Right lung (tissue), 10 donors: ENCODE measurements at places on chromosomes 13 and 19.

DNA sequence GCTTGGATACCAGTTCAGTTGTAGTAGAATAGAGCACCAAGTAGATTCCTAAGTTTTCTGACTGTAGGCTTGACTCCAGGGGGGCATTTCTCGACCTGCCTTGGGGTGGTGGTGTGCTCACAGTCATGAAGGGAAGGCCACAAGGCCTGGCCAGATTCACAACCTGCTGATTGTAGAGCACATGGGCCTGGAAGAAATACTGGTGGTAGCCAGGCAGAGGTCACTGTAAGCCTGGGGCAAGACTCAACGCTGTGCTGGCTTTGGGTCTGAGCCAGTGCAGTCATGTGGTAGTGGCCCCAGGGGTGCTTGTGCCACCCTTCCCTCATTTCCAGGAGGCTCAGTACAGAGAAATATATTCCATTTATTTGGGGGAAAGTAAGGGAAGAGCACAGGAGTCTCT is 832.3 kb upstream of the SLC10A2 start:
- no peak for DNase-seq

GRCh38 chr13:62014299-62014698 is 598.6 kb upstream of the PCDH20 start:
- DNase-seq = peak; percentile 42

DNA sequence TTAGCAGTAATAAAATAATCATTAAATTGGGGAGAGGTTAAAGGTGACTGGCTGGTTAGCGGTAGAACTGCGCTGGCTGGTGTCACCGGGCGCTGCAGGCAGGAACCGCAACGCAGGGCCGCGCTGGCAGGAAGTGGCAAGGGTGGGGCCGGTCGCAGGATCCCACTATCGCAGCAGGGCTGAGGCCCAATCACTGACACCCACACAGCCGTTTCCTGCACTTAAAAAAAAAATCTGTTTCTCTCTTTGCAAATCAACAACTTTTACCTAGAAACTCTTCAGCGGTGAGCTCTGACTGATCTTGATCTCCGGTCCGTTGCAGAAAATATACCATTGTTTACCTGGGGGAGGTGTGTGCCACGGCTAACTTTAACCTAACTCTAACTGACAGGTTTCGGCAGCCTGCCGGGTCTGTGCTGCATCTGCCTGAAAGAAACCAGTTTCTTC is 46.9 kb downstream of the KLF2 start:
- no peak for DNase-seq

- DNase-seq = no peak
These were observed 48.3 kb upstream of the TEX29 start for GRCh38 chr13:111272117-111272516.

- peak; percentile 30 for DNase-seq
These were observed at the start of gene F2RL3 for GRCh38 chr19:16888629-16889365. TSS of gene F2RL3 (plus strand) at chr19:16888999. CDS start at chr19:16889190, 191 bp downstream.

DNA sequence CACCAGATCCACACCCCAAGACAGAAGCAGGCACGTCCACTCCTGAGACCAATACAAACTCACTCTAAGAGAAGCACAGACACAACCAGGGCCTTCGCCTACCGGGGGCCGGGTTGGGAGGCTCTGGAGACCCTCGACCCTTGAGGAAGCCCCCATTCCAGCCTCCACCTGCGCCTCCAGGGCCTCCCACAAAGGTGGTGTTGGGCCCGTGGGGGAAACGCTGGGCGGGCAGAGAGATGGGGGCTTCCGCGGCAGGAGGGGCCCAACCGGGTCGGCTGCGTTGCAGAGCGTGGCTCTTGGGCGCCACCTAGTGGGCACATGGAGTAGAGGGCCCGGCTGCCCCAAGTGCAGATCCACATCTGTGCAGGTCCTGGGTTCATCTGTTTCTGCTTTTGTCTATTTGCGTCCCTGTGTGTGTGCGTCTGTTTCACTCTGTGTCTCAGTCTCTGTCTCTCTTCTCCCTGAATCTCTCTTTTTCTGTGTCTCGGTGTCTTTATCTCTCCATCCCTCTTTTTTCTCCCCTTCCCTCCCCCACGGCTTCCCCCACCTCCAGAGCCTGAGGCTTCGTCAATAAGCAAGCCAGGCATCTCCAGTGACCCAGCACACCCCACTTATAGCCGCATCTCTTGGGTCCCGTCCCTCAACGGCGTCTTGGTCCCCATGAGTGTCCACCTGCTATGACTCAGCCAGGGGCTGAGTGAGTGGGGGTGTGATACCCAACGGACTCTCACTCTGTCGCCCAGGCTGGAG is 10.5 kb upstream of the TINCR start:
- peak; percentile 64 for DNase-seq

DNA sequence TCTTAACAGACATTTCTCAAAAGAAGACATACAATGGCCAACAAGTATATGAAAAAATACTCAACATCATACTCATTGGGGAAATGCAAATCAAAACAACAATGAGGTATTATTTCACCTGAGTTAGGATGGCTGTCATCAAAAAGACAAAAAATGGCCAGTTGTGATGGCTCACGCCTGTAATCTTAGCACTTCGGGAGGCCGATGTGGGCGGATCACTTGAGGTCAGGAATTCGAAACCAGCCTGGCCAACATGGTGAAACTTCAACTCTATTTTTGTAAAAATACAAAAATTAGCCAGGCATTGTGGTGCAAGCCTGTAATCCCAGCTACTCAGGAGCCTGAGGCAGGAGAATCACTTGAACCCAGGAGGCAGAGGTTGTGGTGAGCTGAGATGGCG is 22.0 kb downstream of the CEACAM16 start:
- no peak for DNase-seq

- DNase-seq = no peak
These were observed 16.1 kb downstream of the ZSWIM9 start for GRCh38 chr19:48186541-48186991.

DNA sequence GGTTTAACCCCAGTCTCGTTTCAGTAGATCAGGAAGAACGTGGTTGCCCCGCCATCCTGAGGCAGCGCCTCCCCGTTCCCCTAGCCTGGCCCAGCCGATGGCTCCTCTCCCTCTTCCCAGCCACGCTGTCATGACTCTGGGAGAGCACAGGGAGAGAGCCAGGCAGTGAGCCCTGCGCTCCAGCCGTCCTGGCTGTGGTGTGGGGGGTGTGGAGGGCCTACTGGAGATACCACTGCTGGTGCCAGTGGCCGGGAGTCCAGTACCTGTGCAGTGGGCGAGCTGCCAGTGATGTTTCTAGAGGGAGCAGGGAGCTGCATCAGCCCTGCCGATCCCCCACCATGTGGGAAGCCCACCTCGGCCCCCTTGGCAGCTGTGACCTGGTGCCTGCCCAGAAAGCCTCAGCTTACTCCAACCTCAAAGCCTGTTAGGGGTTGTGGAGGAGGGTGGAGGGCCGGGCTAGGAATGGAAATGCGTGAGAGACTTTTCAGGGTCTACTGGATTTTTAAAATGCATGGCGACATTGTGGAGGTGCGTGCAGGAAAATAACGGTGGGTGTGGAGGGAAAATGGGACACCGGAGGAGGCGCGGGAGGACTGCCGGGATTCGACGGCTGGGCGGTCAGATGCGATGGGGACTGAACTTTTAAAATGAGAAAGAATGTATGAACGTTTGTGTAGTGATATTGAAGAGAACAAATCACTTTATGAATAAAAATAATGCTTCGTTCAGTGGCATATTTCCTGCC is 4.9 kb downstream of the TEX29 start:
- no peak for DNase-seq

- DNase-seq = no peak
These were observed 107.2 kb downstream of the KCNRG start for GRCh38 chr13:50122455-50122854.

- no peak for DNase-seq
These were observed 1.5 kb downstream of the SIGLEC8 start for GRCh38 chr19:51456541-51457290.

- DNase-seq = no peak
These were observed 90.4 kb downstream of the PTPRS start for GRCh38 chr19:5250127-5250659.

DNA sequence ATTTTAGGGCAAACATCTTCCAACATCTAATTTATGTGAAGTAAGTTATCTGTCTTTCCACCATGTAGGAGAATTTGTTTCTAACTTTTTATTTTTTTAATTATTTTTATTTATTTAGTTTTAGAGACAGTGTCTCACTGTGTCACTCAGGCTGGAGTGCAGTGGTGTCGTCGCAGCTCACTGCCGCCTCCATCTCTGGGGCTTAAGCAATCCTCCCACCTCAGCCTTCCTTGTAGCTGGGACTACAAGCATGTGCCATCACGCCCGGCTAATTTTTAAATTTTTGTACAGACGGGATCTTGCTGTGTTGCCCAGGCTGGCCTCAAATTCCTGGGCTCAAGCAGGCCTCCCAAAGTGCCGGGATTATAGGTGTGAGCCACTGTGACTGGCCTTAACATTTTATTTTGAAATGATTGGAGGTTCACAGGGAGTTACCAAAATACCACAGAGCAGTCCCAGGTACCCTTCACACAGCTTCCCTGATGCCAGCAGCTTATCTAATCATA is 58.8 kb downstream of the CELF5 start:
- DNase-seq = no peak

GRCh38 chr13:113997845-113998751 is 24.2 kb upstream of the C13orf46 start:
- peak; percentile 56 for DNase-seq

DNA sequence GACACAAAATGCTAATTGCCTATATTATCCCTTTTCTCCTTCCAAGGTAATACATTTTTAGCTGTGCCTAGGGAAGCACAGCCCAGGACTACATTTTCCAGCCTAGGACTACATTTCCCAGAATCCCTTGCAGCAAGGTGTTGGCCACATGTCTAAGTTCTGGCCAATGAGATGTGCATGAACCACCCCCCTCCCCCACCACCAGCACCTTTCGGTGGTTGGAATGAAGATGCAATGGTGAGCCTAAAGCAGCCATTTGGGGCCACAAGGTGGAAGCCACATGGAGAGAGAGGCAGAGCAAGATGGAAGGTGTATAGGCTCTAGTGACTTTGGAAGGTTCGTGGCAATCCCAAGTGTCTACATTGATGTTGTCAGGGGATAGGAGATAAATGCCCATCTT is 16.2 kb downstream of the UNC13A start:
- no peak for DNase-seq

DNA sequence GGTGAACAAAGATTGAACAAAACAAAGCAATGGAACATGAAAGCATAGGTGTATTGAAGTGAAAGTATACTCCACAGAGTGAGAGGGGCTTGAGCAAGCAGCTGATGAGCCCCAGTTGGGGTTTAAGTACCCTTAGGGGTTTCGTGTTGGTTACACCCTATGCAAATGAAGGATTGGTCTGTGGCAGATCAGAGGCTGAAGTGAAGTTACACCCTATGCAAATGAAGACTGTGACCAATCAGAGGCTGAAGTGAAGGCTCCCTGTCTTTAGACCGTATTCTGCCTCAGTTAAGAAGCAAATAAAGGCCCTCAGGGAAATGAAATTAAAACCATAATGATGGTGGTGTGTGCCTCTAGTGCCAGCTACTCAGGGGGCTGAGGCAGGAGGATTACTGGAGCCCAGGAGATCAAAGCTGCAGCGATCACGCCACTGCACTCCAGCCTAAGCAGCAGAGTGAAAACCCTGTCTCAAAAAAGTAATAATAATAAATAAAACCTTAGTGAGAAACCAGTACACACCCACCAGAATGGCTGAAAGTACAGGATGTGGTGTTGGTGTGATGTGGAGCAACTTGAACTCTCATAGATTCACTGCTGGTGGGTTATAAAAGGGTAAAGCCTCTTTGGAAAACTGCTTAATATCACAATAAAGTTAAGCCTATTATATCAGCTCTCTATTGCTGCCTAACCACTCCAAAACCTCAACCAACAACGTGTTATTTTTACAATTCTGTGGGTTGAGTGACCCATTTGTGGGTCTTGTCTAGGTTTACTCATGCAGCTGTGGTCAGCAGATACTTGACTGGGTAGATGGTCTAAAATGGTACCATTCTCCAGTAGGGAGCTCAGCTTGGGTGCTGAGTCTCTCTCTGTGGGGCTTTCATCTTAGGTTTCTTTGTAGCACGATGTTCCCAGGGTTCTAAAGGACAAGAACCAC is 12.8 kb upstream of the UPF3A start:
- no peak for DNase-seq

DNA sequence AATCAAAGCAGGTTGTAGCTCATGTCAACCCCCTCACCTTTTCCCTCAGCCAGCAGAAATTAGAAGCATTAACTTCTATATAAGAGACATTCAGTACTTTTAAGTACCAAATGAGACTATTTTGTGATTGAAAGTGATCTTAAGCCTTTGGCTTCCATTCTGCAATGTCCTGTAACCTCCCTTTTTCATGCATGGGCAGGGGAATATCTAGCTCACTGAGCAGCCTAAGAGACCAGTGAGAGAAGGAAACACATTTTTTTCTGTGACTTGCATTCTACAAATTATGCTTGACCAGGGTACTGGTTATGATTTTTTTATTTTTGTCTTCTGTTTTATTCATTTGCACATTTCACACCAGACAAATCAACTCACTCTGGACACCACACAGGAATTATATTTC is 369.6 kb downstream of the KCTD12 start:
- DNase-seq = no peak

DNA sequence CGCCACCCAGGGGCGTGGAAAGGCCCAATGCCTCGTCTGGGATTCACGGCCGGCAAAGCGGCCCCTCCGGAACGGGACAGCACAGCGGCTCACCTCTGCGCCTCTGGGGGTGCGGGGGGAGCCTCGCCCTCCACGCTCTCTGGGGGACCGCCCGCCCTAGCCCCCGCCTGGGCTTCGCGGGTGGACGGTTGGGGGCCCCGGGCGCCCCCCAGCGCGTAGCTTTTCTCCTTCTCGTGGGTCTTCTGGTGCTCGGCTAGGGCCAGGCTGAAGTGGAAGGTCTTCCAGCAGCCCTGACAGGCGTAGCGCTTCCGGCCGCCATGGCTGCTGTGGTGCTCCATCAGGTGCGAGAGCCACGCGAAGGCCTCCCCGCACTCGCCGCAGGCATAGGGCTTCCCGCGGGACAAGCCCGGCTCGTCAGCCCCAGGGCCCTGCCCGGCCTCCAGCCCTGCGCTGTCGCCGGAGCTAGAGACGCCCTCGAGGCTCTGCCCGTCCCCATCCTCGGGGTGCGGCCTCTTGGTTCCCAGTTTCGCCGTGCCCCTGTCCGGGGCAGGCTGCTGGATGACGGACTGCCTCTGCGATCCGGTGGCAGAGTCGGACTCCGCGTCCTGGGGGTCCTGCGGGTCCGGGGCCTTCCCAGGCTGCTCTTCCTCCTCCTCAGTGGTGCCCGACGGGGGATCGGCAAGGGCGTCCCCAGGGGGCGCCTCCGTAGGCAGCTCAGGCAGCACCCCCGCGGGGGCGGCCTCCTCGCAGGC is 13.3 kb downstream of the ZSCAN18 start:
- no peak for DNase-seq
